Effector memory CD8-positive, alpha-beta T cell (primary cell): ENCODE measurements at places on chromosomes 16 and 17.

- no peak for DNase-seq
These were observed 36.2 kb downstream of the SREBF1 start for GRCh38 chr17:17800504-17801021.

- no peak for DNase-seq
These were observed 4.4 kb downstream of the SCPEP1 start for GRCh38 chr17:56982312-56982711.

DNA sequence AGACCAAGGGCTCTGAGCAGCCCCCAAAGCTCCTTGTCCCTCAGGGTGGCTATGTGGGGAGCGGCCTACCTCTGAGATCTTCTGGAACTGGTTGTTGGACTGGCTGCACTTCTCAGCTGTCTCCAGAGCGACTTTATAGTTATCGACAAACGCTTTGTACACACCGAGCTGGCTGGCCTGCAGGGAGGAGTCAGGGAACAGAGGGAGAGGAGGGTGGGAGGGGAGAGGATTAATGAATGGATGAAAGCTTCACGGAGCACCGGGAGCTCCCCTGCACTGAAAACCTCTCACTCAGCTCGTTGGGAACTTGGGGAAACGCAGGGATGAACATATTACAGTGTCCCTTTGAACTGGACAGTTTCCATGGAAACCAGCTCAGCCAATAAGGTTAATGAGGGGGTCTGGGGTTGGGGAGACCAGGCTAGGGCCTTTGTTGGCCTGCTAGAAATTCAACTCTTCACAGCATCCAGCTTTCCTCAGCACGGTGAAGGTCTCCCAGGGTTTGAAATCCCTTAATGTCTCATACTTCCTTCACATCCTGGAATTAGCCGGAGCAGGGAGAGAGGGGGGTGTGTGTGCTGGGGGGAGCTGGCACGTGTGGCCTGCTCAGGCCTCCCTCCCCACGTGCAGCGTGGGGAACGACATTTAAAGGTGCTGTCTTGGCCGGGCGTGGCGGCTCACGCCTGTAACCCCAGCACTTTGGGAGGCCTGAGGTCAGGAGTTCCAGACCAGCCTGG, 86.7 kb downstream of the TIMM22 start:
- DNase-seq: no peak

DNA sequence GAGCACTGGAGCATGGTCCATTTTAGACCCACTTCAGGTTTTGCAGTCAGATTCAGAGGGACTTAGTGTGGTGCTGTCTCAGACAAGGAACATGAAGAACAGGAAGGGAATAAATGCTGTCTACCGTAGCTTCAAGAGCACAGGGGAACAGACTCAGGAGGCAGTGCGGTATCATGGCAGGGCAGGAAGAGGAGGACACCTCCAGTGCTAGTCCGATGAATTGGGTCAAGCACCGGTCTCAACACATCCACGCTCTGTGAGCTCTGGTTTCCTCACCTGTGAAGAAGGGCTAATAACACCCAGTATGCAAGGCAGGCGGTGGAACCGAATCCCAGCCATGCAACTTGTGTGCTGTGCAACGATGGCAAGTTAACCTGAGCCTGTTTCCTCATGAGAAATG, 3.6 kb upstream of the ANKFY1 start:
- DNase-seq: no peak

DNA sequence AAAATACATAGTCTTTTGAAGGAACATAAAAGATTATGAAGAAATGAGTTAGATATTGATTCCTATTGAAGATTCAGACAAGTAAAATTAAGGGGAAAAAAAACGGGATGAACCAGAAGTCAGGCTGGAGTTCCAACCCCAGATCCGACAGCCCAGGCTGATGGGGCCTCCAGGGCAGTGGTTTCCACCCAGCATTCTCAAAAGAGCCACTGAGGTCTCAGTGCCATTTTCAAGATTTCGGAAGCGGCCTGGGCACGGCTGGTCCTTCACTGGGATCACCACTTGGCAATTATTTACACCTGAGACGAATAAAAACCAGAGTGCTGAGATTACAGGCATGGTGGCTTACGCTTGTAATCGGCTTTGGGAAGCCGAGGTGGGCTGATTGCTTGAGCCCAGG, 9.5 kb downstream of the STH start:
- DNase-seq: no peak

DNA sequence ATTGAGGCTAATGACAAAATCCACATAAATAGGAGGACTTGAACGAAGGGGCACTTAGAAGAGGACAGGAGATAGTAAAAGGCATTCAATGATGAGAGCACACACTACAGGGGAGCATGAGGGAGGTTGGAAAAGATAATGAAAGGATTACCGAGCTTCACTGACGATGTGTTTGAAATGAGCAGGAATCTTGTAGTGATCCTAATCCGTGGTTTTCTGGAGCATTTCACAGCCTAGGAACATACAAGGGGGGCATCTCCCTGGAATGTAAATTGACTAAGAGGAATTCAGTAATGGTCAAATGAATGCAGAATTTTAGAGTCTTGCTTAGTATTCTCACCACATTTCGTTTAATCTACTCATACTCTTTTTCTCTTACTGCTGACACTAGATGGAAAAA, 5.2 kb downstream of the ATMIN start:
- DNase-seq: no peak

- no peak for DNase-seq
These were observed 29.0 kb upstream of the SSTR2 start for GRCh38 chr17:73135766-73136165.

DNA sequence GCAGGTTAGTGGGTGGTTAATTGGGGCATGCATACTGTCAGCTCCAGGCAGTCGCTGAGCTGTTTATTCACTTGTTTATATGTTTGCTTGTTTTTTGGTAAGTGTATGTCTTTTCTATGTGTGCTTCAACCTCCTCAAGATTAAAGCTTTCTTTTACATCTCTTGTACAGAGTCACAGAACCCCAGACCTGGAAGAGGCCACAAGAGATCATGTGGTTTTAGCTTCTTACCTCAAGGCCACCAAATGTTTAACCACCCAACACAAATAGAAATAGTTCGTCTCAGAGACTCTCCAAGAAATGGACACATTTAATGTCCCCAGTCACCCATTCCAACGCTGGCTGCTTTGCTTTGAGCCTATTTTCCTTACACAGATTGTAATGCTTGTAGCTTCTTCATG, 11.8 kb upstream of the TMEM98 start:
- DNase-seq: no peak

DNA sequence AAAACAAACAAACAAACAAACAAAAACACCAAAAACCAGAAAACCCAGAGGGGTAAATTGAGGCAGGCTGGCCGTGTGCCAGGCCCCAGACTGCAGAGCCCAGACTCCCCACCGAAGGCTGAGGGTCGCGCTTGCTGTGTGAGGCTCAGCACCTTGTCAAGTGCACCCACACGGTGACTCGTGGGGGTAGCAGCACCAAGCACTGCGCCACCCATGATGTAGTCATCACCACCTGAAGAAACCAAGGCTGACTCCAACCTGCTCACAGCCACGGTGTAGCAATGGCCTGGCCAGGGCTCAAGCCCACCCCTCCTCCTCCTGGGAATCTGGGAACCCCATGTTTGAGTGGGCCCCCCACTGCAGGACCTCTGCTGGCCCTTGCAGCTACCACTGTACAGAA, 11.9 kb downstream of the MCRIP1 start:
- no peak for DNase-seq

GRCh38 chr16:6267682-6268081, 1065.0 kb upstream of the RBFOX1 start:
- DNase-seq: no peak
